ENCODE measurements at places on chromosomes 5 and 9. TPM values are rescaled to one million over a fixed set of nuclear protein-coding genes. Genes with fewer than 3 reads are reported as not detected.

The APBA1 gene
- 0.98 TPM for total RNA-seq

The GZMA gene
- 96.9 TPM for total RNA-seq

The GABRB2 gene
- not detected for total RNA-seq

The AMBP gene
- total RNA-seq = not detected

The PCDHGA10 gene
- 0.34 TPM for total RNA-seq

The GRM6 gene
- not detected for total RNA-seq

The RANBP17 gene
- total RNA-seq = not detected

The ANKDD1B gene
- 0.48 TPM for total RNA-seq

The GABBR2 gene
- not detected for total RNA-seq

The OTULINL gene
- total RNA-seq = 17.0 TPM

The TPPP gene
- total RNA-seq = 0.11 TPM

The FAXDC2 gene
- total RNA-seq = not detected

All from activated T-helper 2 cell treated with anti-CD3 and anti-CD28 coated beads, Interferon-gamma antibody, Interleukin-2, Interleukin-4, amounts not matched to agents 10 μg/mL and 5 μg/mL and 100 μg/mL, durations not matched to agents 14 hours and 24 hours and 36 hours (primary cell).